ENCODE measurements at places on chromosomes 6 and 20. TPM values are rescaled to one million over a fixed set of nuclear protein-coding genes. Genes with fewer than 3 reads are reported as not detected.

DNA sequence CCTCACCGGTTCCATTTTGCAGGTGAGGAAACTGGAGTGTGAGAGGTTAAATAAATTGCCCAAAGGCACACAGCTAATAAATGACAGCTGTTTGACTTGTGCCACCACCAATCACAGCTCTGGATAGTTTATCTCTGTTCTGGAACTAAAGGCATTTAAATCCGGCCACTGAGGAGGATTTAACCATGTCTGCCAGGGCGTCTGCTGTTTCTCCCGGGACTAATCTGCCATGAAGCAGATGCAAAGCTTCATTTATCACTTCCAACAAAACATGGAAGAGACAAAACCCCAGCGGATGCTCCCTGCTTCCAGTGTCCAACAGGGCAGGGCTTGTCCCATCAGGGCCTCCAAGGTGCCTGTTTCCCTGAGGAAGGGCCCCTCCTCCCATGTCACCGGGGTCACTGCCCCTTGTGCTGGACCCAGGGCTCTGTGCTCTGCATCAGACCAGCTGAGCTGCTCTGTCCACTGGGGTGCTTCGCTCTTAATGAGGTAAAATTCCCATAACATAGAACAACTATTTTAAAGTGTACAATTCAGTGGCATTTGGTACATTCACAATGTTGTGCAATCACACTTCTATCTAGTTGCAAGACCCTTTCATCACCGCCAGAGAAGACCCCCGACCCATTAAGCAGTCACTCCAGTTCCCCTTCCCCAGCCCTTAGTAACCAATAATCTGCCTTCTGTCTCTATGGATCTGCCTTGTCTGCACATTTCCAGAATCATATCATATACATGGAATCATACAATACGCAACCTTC is 244.3 kb downstream of the PTPRT start:
- DNase-seq = no peak

DNA sequence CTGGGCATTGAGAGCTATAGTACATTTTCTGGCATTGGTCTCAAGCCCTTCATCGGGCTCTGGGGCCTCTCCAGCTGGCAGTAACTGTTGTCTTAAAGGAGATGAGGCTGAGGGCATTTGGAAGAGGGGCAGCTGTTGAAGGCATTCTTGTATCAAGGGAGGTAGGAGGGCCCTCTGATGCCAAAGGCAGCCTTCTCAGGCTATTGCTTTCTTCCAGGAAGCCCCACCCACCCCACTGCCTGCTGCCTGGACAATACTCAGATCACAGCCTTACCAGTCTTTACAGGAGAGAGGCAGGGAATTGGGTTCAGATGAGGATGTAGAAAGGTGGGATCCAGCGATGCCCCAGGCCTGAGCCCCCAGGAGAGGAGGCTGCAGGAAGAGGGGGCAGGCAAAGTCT is 46.0 kb downstream of the CPXM1 start:
- DNase-seq = no peak

- no peak for DNase-seq
Measured at GRCh38 chr6:145885431-145885830, 70.8 kb upstream of the FBXO30 start.

DNA sequence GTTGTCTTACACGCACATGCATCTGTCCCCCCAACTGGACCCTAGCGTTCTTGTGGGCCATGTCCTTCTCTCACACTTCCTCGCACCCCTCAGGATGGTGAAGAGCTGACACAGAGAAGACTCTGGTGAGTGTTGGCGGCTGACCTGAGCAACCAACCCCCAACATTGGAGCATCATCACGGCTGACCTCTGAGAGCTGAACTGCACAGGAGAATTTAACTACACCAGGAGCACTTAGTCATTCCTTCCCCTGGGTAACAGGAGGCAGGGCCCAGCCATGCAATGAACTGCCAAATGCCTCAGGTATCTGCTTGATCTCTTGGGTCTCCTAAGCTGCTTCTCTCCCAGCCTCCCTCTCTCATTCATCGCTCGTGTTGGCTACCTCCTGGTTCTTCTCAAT is 88.5 kb downstream of the PSMG4 start:
- no peak for DNase-seq

- peak; percentile 83 for DNase-seq
Measured at GRCh38 chr20:24785141-24786110, 163.6 kb upstream of the CST7 start.

- peak; percentile 69 for DNase-seq
Measured at GRCh38 chr20:58571693-58572427, 56.7 kb upstream of the APCDD1L start.

DNA sequence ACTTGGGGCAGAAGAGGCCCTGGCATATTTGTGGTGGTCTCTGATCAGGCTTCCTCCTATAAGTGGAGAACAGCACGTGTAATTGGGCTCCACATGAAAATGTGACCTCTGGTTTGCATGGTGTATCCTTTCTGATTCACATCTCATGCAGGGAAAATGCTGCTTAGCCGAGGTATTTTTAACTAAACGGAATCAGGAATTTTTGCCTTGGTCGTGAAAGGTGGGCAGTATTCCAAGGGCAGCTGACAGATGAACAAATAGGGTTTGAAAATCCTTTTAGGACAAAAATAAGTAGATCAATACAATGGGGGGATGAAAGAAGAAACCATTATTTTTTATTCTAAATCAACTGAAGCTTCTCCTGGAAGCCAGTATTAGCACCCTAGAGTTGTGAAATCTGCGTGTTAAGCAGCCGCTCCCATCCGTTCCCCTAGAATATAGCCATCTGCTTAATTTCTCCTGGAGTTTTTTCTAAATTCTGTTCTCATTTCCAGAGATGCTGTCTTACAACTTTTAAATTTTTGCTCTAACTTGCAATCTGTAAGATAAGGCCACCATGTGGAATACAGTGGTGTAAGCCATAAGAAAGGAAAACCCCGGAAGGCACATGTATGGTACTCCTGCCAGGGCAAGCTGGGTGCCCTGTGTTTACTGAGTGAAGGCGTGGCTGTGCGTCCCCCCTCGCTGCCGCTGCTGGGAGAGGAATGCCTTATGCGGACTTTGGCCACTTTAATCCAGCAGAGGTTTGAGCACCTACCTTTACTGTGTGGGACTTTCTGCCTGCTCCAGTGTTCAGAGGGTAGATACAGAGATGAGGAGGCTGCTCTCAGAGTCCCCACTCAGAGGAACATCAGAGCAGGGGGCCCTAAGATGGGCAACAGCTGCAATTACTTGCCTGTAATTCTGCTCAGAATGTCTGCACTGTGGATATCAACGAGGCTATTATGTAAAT is 52.4 kb downstream of the SYNJ2 start:
- no peak for DNase-seq

SLC12A5 gene
- 15.2 TPM for total RNA-seq

FILIP1 gene
- 2.0 TPM for total RNA-seq

MEI4 gene
- total RNA-seq = 0.54 TPM
